Fibroblast of the aortic adventitia (primary cell): ENCODE measurements at places on chromosomes 12 and 14. TPM values are rescaled to one million over a fixed set of nuclear protein-coding genes. Genes with fewer than 3 reads are reported as not detected.

The SLC39A5 gene
- 0.18 TPM in 1 of 2 replicates, not detected in the other for total RNA-seq

The KCNH5 gene
- 0.36 TPM in 1 of 2 replicates, not detected in the other for total RNA-seq

The POTEG gene
- not detected in 2 replicates for total RNA-seq

The CD69 gene
- not detected in 2 replicates for total RNA-seq

The MYBPC1 gene
- not detected in 2 replicates for total RNA-seq

The PPP1R1A gene
- total RNA-seq = not detected in 2 replicates

The SRP54 gene
- 37.0 and 78.4 TPM in 2 replicates for total RNA-seq

The BDKRB2 gene
- 7.4 and 23.1 TPM in 2 replicates for total RNA-seq

The FGF6 gene
- not detected in 2 replicates for total RNA-seq

The POU6F1 gene
- 3.5 and 5.7 TPM in 2 replicates for total RNA-seq

The LALBA gene
- not detected in 2 replicates for total RNA-seq

The RNASE4 gene
- total RNA-seq = 4.8 and 24.1 TPM in 2 replicates

The EML1 gene
- total RNA-seq = 80.3 and 163 TPM in 2 replicates

The C12orf50 gene
- total RNA-seq = not detected in 2 replicates

The MANSC4 gene
- total RNA-seq = not detected in 2 replicates

The PARPBP gene
- 4.1 and 15.8 TPM in 2 replicates for total RNA-seq

The ANAPC5 gene
- 148 and 209 TPM in 2 replicates for total RNA-seq

The BMP4 gene
- 14.4 and 23.8 TPM in 2 replicates for total RNA-seq

The TSPAN19 gene
- total RNA-seq = 1.7 TPM in 1 of 2 replicates, not detected in the other

The ADAM21 gene
- 0.18 and 0.25 TPM in 2 replicates for total RNA-seq

The BHLHE41 gene
- 2.3 and 9.2 TPM in 2 replicates for total RNA-seq

The GPD1 gene
- total RNA-seq = 0.36 TPM in 1 of 2 replicates, not detected in the other

The AQP5 gene
- total RNA-seq = 0.72 and 2.4 TPM in 2 replicates

The LHX5 gene
- total RNA-seq = not detected in 2 replicates

The EMP1 gene
- total RNA-seq = 19.1 and 244 TPM in 2 replicates

The LTBP2 gene
- total RNA-seq = 58.5 and 157 TPM in 2 replicates
